Activated CD4-positive, alpha-beta T cell treated with anti-CD3 and anti-CD28 coated beads, Interleukin-2, Interleukin-4, amounts not matched to agents 100 ng/mL and 50 ng/mL, durations not matched to agents 16 hours and 8 hours (primary cell): ENCODE measurements at places on chromosomes 2 and 18.
A peak's percentile ranks its signal among the peaks of the same experiment; 100 is the strongest.

DNA sequence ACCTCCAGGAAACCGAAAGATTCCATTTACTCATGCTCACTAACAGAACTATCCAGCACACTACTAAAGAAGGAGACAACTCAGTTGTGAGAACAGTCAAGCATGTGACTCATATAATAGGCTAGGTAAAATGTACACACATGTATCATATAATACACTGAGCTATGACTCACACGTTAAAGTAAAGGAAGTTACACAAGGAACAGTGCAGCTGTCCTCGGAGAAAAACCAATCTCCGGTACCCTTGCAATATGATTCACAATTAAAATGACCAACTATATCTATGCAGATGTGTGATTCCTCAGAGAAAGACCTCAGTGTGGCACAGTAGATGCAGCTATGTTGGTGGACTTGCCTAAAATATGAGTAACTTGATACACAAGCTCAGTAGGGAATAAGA lies 76.5 kb downstream of the STRN start:
- peak; percentile 57 for DNase-seq

- no peak for DNase-seq
Observed at GRCh38 chr2:46843316-46843715, 72.3 kb downstream of the MCFD2 start.

GRCh38 chr2:38274286-38275276 lies 102.5 kb downstream of the ATL2 start:
- DNase-seq = peak; percentile 71

DNA sequence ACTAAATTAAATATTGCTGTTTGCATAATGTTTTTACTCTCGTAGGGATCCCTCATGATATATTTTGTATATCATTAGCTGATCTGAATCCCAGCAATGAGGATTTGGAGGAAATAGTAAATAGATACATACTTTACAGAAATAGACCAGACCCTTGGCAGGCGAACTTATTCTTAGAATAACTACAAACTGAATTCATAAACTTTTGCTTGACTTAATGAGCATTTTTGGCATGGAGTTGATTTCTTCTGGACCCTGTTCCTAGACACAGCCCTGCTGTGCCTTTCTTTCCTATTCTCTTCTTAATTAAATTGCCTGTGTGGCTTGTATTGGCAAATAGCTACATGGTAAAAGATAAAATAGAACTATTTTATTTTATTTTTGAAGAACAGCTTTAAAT lies 145.9 kb downstream of the GREB1L start:
- no peak for DNase-seq

DNA sequence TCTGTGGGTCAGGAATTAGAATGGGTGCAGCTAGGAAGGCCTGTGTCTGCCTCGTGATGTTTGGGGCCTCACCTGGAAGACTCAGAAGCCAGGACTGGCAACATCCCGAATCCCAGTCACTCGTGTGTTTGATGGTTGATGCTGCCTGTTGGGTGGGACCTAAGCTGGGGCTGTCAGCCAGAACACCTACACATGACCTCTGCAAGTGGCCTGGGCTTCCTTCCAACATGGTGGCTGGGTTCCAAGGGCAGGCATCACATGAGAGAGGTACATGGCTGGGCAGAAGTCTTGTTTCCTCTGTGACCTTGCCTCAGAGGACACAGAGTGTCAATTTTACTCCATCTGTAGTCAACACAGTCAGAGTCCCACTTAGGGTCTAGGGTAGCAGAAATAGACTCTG lies 177.8 kb downstream of the GBX2 start:
- DNase-seq = no peak

GRCh38 chr2:144128130-144128746 lies 391.7 kb downstream of the ZEB2 start:
- DNase-seq = peak; percentile 43

DNA sequence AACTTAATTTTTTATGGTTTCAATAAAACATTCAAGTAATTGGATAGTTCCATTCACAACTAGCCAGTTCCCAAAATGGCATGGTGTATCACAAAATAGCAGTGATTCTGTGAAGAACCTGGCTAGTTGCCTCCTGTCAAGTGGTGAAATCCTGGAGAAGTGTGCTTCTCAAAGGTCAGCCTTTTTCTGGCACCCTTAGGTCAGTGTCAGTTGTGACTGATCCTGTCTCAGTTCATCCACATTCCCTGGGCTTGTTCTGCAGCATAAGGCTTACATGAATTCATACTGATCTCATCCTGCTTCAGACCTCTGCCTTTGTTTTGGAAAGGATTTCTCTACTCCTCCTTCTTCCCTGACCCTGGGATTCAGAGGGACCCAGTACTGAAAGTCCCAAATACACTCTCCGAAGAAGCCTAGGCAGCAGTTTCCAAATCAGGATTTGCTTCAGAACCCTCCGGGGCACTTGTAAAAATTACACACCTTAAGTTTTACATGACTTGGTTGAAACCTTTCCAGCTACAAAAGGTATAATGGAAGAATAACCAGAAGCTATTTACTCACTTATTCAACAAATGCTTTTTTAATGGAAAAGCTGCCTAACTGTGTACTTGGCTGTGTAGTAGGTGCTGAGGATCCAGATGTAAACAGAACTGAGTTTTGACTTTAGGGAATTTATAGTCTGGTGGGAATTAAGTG lies 11.0 kb downstream of the MAP3K20 start:
- no peak for DNase-seq

DNA sequence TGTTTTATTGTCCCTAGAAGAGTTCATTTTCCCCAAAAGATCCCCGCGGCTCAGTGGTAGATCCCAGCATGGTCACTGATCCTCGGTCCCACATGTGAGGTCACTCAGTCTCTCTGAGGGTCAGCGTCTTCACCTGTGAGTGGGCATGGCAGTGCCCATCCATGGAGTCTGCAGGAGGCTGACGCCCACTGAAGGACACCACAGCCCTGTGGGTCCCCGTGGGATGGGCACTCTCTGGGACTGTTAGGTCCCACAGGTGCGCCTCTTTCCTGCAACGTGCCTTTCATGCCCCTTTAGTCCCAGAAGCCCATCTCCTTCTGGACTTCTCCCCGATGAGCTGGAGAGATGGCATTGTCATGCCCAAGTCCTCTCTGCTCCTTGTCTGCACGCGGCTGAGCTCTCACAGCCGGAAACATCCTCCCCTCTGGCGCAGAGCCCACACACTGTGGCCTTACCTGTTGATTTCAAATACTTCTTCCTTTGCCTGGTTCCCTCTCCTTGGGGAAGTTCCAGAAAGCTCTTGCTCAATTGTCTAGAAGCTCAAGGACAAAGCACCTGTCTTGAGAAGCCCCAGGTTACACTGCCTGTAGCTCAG lies 75.9 kb downstream of the PTGR3 start:
- no peak for DNase-seq

GRCh38 chr2:198857246-198857645 lies 600.5 kb downstream of the SATB2 start:
- no peak for DNase-seq

DNA sequence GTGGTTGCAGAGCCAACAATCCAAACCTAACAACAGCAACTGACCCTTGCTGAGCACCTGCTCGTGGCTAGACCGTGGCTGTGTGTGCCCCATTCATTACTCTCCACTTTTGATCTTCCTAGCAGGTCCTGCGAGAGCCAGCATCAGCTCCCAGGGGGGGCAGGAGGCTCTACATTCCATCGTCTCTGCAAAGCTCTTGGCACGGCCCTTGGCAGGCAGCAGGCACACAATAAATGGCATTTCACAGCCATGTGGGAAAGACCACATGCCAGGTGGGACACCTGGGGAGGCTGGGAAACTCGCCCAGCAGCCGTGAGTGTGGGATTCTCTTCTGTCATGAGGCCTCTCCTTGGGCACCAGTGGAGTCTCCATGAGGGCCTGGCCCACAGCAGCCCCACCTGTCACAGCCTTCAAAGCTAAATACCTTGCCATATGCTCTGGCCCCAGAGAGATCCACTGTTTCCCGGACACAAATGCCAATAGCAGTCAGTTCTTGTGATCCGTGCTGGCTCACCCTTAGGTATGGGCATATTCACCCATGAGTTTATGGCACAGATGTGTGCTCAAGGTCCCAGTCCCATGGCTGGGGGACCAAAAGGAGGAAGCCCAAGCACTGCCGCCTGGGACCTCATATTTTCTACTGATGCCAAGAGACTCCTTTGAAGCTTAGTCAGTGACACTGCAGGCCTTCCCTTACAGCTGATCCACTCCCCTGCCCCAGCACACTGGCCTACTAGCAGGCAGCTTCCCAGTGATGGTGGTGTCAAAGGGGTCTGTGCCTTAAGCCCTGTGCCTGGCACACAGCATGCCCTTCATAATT lies 6.8 kb upstream of the TEX51 start:
- no peak for DNase-seq

DNA sequence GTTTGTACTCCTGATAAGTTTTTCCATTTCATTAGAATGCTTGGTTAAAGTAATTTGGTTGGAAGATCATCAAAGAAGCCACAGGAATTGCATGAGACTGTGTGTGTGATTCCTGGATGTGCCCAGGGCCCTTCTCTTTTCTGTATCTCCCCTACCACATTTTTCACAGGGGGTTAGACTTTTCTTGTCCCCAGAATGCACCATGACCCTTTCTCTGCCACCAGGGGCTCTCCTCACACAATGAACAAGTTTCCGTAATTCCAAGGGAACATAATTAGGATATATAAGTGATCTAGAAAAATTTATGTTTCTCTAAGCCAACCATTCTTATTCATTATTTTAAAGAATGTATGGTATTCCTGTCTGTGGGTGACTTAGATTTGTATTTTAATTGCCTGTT lies 291.8 kb downstream of the NEDD4L start:
- DNase-seq = no peak

DNA sequence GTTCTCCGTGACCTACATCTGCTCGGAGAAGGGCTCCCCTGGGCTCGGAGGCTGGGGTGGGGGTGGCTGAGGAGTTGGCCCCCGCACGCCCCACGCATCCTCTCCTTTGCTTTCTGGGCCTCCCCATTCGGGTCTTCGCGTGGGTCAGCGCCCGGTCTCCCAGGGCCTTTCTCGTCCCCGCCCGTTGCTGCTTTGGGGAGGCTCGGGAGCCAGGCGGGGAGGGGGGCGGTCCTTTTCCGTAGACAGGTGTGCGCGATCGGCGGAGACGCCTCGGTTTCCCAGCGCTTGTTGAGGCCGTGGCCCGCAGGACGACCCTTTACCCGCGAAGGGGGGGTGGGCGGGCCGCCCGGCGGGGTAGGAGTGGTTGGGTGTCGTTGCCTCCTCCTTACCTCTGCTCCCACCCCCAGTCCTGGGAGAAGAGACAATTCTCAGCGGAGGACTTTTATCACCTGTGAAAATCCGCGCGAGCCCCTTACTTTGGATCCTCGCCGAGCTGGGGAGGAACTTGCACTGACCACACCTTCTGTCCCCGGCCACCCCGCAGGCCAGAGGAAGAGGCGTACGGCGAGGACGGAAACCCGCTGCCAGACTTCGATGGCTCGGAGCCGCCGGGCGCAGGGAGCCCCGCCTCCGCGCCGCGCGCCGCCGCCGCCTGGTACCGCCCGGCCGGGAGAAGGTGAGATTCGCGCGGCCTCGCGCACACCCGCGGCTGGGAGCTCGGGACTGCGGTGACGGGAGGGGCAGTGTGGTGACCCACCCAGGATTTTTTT lies 2.6 kb downstream of the ADCYAP1 start:
- peak; percentile 23 for DNase-seq

GRCh38 chr2:159758686-159759085 lies 39.3 kb downstream of the CD302 start:
- no peak for DNase-seq

GRCh38 chr2:213429516-213429915 lies 145.3 kb downstream of the SPAG16 start:
- no peak for DNase-seq

DNA sequence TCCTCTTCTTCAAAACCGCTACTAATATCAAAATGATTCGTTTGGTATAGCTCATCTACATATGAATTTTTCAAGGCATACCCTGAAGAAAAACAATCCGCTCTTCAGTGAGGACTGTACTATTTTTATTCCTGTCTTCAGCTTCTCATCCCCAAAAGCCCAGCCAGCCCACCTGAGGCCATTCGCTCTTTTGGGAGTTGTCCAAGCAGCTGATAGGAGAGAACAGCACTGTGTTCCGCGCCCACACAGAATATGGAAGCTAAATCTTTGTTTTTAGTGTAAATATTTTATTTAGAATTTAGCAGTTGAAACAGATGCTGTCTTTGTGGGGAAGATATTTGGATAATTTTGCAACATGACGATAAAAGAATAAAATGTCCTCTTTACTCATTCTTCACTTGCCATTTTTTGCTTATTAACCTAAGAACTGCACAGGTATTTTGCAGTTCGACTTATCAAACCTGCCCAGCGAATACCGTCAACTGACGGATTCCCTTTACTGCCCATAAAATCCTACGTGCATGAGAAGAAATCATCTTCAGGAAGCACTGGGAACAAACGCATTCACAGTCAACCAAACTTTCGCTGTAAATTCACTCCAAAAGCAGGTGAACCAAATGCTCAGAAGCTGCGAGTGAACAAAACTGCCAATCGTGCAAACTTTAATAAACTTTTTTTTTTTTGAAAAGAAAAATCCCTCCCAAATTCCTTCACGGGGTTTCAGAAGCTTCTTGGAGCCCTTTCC lies 3.4 kb downstream of the ZNF521 start:
- DNase-seq = no peak

- no peak for DNase-seq
Observed at GRCh38 chr2:59399126-59399525, 1154.3 kb downstream of the BCL11A start.

DNA sequence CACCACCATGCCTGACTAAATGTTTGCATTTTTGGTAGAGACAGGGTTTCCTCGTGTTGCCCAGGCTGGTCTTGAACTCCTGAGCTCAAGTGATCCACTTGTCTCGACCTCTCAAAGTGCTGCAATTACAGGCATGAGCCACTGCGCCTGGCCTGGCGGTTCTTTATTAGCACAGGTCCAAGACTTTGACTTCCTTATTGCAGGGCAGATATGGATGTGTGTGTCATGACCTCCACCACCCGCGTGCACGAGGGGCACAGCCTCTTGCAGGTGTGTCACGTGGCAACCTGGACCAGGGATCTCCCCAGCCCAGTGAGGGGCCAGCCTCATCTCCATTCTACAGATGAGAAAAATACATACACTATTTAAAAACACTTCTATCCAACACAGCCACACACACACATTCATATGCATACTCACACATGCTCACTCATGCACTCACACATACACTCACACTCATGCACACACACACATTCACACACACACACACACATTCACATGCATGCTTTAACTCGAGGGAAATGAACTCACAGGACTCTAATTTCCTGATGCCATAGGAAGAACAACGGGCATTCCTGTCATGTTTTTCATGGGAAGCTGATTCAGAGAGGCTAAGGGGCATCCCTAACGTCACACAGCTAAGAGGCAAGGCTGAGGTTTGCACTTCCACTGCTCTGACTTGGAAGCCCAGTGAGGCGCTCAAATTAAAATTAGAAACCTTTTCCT lies 38.8 kb downstream of the RRM2 start:
- DNase-seq = no peak

DNA sequence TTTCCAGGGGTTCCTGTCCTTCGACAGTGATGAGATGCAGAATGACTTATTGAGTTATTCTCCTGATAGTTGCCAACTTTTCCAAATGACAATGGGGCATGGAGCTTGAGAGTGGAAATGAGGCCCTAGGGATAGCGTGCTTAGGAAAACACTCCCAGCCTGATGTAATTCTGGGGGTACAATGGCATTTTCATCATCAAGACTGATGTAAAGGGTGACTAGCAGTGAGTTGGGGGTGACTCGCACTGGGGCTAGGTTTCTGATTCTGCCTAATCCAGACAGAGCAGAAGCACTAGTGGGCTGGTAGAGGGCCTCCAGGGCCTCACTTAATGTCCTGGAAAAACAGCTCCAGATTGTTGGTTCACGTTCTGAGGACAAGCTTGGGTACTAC lies 34.0 kb upstream of the IL37 start:
- no peak for DNase-seq

- no peak for DNase-seq
Observed at GRCh38 chr18:28718696-28719095, 541.8 kb upstream of the CDH2 start.

- no peak for DNase-seq
Observed at GRCh38 chr2:182426082-182426917, 536 bp downstream of the PDE1A start.
